ENCODE measurements at places on chromosomes 11 and 22.

DNA sequence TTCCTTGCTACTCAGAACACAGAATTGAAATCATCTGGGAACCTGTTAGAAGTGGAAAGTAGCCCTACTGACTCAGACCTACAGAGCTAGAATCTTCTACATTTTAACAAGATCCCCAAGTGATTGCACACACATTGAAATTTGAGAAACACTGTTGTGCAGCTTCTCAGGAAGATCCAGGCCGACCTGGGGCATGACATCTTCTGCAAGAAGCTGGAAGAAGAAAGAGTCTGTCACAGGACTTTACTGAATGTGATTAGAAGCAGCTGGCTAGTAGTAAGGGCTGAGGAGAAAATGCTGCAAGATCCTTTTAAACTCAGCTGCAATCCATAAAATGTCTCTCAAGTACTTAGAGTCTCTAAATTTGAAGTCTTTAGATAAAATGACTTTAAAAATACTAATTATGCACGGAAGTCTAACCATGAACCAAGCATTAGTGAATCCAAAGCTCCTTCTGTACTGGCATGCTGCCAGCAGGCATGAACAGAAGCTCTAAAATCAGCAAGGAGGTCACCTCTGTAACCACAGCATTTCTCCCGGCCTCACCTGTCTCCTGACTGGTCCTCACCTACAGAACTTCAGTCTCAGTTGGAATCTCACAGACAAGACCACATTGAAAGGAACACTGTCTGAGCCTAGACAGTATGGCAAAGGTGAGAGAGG is 85.0 kb downstream of the SERGEF start:
- DNase-seq = no peak

DNA sequence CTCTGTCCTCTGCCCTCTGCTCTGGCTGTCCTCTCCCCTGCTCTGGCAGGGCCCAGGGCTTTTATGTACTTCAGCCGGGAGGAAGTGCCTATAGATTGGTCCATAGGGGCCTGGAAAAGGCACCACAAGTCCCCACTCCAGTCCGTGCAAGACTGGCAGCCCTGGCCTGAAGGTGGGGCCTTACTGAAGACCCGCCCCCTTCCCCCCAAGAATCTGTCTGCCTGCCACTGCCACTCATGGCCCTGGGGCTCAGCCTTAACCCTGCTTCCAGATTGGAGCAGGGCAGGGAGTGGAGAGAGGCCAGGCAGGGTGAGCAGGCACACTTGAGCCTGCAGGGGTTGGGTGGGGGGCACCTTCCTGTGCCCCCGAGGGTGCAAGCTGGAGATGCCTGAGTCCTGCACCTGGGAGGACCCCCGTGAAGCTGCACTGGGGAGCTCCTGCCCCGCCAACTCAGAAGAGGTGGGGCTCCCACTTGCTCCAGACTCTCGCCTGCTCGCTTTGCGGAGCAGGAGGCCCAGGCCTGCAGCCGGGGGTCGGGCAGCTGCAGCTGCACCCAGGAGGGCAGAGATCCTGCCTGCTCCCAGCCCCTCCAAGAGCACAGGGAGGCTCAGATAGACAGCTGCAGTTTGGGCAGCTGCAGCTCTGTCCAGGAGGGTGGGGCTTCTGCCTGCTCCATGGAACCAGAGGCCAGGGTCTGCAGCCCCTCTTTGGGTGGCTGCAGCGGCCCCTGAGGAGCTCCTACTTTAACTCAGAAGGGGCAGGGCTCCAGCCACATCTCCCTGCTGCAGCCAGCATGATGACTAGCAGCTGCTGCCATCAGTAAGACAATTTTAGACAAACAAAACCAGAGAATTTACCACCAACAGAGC is 51.0 kb upstream of the SC5D start:
- no peak for DNase-seq

DNA sequence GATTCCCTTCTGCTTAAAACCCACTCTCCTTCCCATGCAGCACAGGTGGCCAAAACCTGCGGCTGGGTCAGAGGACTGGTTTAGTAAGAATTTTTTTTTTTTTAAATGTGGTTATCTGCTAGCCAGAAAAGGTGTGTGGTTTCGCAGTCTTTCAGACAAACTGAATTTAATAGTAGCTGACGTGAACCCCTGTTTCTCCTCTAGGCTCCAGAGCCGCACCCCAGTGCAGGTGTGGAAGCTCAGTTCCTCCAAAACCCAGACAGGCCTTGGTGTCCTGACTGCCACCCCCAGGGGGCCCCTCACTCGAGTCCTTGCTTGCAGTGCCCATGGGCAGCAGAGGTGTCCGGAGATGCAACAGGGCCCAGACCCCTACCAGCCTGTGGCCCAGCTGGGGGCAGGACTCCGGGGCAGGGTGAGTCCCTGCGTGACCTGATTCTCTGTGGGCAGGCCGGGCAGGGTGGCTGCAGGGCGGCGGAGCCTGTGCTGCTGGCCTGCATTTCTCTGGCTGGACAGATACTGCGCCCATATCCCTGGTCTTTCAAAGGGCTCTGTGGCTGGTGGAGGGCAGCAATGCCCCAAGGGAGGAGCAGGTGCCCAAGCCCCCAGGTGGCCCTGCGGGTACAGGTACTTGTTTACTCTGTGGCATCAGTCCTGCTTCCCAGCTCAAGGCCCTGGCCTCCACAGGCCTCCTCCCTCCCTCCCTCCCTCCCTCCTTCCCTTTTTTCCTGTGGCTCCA is 15.2 kb downstream of the KCNQ1 start:
- DNase-seq = no peak

- peak; percentile 64 for DNase-seq
Measured at GRCh38 chr22:43263645-43264514, 76.9 kb upstream of the TTLL12 start.

DNA sequence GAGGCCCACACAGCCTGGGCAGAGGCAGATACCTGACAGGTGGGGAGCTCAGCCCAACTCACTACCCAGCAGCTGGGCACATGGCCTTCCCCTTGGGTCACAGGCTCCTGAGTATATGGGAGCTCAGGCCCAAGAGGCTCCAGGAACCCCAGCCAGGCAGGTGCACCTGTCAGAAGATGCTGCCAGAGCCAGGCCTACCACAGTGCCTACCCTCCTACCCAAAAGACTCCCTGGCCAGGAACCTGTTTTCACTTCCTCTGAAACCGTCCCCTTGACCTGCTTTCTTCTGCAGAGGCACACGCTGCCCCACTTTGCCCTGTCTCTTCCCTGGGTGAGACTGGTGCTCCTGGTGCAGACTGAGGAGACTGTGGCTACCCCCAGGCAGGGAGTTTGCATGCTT is 2.9 kb downstream of the CHID1 start:
- DNase-seq = no peak

DNA sequence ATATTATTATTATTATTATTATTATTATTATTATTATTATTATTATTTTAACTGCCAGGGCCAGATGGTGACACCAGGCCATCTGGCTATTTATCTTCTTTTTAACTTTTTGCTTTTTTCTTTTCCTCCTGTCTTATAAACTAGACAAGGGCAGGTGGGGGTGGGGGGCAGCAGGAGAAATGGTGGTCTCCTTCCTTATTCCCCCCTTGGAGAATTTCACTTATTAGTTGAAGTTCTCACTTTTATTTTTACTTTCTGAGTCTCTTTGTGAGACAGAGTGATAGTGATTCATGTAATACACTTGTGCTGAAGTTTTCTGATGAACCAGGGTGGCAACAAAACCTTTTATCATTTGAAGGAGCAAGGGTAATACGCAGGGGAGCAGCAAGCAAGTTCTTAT is 96.3 kb upstream of the ALKBH3 start:
- no peak for DNase-seq

GRCh38 chr11:88831303-88831890 is 234.4 kb downstream of the GRM5 start:
- no peak for DNase-seq

- no peak for DNase-seq
Measured at GRCh38 chr11:106503901-106504300, 426.4 kb downstream of the AASDHPPT start.

DNA sequence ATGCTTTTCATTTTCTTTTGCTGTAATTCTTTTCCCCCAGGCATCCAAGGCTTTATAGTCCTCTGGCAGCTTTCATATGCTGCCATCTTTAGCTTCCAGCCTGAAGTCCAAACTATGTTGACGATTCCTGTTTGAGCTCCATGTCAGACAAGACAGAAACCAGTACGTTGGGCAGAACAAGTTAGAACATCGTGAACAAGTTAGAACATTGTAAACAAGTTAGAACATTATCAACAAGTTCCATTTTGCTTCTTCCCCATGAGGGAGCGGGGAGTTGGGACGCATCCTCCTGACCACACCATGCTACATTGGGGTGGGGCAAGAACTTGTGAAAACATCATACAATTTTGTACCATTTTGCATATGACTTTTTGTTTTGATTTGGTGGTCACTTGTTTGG is 23.9 kb downstream of the GLB1L2 start:
- no peak for DNase-seq

DNA sequence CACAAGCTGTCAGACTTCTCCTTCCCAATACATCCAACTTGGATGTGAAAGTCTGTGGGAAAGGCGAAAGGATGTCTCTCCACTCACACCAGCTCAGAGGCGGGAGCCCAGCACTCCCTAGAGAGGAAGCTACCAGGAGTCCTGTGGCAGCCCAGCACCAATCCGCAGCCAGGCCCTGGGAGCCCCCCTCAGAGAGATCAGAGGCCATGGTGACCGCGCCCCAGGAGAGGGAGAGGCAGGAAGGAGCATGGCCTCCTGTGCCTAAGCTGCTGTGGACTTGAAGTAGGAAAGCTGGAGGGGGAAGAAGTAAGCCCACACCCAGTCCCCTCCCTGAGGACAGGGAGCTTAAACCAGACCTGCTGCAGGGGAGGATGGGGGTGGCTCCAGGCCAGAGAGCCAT is 24.4 kb upstream of the IGSF9B start:
- DNase-seq = no peak

GRCh38 chr22:49765091-49765771 is 62.4 kb downstream of the BRD1 start:
- DNase-seq = peak; percentile 1

GRCh38 chr11:30346068-30346688 is 23.3 kb downstream of the ARL14EP start:
- DNase-seq = no peak

DNA sequence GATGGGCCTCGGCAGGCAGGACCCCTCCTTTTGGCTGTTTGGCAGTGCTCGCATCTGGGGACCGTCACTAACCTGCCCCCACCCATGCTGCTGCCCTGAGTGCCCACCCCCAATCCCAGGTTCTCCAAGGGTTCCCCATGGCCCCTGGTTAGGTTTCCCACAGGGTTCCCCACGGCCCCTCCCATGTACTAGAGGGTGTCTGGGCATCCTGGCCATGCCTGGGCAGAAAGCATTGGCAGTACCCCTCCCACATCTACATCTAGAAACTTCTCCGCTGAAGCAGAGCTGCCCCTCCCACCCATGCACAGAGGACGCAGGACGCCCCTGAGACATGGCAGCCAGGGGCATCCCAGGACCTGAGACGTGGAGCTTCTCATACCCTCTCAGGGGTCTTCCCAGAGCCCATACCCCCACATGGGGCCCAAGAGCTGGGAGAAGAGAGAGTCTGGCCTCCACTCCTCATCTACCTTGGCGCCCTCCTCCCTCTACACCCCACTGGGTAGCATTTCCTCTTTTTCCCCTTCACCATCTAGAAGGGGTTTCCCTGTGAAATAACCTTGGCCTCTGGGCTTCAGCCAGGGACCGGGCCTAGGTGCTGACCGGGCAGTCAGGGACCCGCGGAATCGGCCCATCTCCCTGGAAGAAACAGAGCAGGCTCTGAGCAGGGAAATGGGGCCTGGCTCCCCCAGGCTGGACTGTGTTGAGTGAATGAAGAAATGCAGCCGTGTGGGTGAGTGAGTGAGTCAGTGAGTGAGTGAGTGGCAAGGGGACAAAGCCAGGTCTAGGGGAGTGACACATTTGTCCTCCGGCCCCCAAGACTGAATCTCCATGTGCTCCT is 987.3 kb downstream of the BRD1 start:
- DNase-seq = no peak

DNA sequence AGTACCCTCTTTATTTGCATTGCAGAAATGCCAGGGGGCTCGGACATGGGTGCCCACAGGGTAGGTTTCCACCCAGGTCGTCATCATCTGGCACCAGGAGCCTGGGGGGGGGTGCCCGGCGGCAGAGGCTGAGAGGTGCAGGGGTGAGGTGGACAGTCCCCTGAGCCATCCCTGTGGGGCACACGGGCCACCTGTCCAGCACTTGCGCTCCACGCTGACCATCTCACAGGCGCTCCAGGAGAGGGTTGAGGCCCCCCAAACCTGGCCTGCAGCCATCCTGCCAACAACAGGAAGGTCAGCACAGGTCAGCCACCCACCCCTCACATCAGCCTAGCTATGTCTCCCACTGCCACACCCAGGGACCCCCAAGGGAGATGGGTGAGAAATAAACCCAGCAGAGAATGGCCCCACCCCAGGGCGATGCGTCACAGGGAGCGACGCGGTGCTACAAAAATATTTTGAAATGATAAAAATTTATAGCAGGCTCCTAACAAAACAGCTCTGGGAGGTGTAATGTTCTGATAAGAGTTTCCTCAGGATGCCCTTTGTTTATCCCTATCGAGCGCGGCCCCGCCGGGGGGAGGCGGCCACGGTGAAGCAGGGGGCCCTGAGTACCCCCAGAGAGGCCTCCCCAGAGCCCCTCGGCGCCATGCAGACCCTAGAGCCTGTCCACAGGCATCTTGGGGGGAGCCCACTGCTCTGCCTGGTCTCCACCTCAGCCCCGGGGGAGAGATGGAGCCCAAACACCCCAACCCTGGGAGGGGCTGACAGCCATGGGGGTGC is 21.0 kb upstream of the GNB1L start:
- DNase-seq = no peak

- no peak for DNase-seq
Measured at GRCh38 chr11:107665018-107665417, 46.8 kb downstream of the SLN start.

- no peak for DNase-seq
Measured at GRCh38 chr11:130480186-130480585, 31.7 kb downstream of the ADAMTS15 start.

GRCh38 chr22:20205964-20206708 is 55.3 kb upstream of the CCDC188 start:
- DNase-seq = peak; percentile 37

DNA sequence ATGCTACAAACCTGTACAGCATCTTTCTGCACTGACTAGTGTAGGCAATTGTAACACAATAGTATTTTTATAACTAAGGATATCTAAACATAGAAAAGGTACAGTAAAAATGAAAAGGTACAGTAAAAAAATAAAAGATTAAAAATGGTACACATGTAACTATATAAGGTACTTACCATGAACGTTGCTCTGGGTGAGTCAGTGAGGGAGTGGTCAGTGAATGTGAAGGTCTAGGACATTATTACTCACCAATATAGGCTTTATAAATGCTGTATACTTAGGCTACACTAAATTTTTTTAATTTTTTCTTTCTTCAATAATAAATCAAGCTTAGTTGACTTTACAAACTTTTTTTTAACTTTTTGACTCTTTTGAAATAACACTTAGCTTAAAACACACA is 59.9 kb downstream of the EIF3M start:
- no peak for DNase-seq

GRCh38 chr22:31229402-31230079 is 17.4 kb downstream of the LIMK2 start:
- no peak for DNase-seq

- DNase-seq = no peak
Measured at GRCh38 chr11:103907548-103908455, 128.6 kb upstream of the DDI1 start.

Measured in activated T-helper 1 cell treated with anti-CD3 and anti-CD28 coated beads, Interleukin-2, amount 50 U/mL, for 16 hours (primary cell).